Activated naive CD4-positive, alpha-beta T cell treated with anti-CD3 and anti-CD28 coated beads for 36 hours (primary cell): ENCODE measurements at places on chromosomes 5 and 9.
A peak's percentile ranks its signal among the peaks of the same experiment; 100 is the strongest.

DNA sequence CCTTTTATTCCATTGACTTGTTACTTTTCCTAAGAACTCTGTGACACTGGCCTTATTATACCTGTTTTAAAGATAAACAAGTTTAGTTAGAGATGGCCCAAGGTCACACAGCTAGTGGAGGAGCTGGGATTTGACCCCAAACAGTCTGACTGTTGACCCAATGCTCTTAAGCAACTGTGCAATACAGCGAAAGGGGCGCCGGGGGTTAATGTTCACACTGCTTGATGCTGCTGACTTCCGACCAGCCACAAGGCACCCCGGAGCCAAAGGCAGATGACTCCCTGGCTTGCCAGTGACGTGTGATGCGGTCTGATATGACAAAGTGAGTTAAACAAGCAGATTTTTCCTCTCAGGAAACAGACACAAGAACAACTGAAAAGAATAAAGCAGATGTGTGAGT is 23.9 kb downstream of the PIK3R1 start:
- no peaks in the 10 kb centered on the region for H3K36me3 ChIP-seq
- peaks cover 80% of the 10 kb centered on the region for H3K4me1 ChIP-seq
- no peaks in the 10 kb centered on the region for H3K27me3 ChIP-seq

- no peak for DNase-seq
- H3K4me3 ChIP-seq = no peak overlapping the region
Measured at GRCh38 chr5:35337340-35338156, 107.3 kb upstream of the PRLR start.

- DNase-seq = no peak
- no peak overlapping the region for H3K4me3 ChIP-seq
- H3K27ac ChIP-seq = no peak overlapping the region
- H3K36me3 ChIP-seq = no peaks in the 10 kb centered on the region
- H3K4me1 ChIP-seq = no peaks in the 10 kb centered on the region
Measured at GRCh38 chr9:126294331-126295081, 32.1 kb upstream of the MVB12B start.

- H3K4me3 ChIP-seq = no peak overlapping the region
- no peaks in the 10 kb centered on the region for H3K36me3 ChIP-seq
- DNase-seq = no peak
- no peaks in the 10 kb centered on the region for H3K4me1 ChIP-seq
Measured at GRCh38 chr9:121685795-121686377, 34.5 kb downstream of the DAB2IP start.

DNA sequence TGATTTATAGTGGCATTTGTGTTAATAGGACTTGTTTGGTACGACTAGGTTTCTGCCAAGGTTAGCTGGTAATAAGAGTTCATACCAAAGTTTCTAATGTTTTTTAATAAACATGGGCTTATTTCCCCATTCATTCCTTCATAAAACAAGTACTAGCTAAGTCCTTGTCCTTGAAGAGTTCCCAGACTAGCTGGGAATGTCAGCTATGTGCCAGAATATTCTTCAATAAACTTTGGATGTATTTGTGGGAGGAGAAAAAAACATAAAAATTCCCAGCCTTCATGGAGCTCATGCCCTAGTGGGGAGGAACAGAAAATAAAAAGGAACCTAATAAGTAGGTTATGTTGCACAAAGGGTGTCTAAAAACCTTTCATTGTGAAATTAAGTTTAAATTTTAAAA is 176.9 kb downstream of the DENND1A start:
- no peak overlapping the region for H3K27ac ChIP-seq
- no peak for DNase-seq
- H3K36me3 ChIP-seq = peaks cover 2% of the 10 kb centered on the region
- no peaks in the 10 kb centered on the region for H3K27me3 ChIP-seq

DNA sequence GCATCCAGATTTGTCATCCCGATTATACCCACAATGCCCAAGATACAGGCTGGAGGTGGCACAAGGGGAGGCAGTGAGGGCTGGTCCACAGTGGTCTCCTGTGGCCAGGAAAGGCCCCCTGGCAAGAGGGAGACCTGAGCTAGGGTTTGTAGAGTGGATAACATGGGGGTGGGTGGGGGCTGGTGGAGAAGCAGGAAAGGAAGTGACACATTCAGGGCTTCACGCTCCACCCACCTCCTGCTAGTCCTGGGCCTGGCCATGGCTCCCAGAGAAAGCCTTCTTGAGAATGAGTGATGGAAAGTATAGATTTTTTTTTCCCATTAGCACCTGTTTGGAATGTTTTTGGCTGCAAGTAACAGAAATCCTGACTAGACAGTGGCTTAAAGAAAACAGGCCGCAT is 81.3 kb downstream of the ANKRD33B start:
- peaks cover 3% of the 10 kb centered on the region for H3K36me3 ChIP-seq
- DNase-seq = peak; percentile 25
- peaks cover 11% of the 10 kb centered on the region for H3K27me3 ChIP-seq
- peaks cover 12% of the 10 kb centered on the region for H3K4me1 ChIP-seq

- no peak overlapping the region for H3K4me3 ChIP-seq
- H3K36me3 ChIP-seq = no peaks in the 10 kb centered on the region
- H3K27ac ChIP-seq = no peak overlapping the region
- DNase-seq = no peak
- no peaks in the 10 kb centered on the region for H3K4me1 ChIP-seq
Measured at GRCh38 chr9:27701016-27701415, 127.7 kb upstream of the C9orf72 start.

DNA sequence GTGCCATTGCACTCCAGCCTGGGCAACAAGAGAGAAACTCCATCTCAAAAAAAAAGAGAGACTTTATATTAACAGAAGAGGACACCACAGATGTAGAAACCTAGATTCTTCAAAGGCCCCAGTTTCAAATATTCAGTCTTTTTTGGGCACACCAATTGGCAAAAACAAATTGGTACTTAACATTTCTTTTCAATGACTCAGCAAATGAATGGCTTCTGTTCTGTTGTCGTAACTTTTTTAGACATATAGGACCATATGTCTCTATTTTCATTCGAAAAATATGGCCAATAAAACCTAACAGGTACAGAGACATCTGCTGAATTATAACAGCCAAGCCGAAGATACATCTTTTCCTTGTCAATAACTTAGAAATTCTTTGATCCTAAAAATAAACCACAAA is 212.8 kb downstream of the EBF1 start:
- H3K4me3 ChIP-seq = no peak overlapping the region
- no peak for DNase-seq
- H3K27me3 ChIP-seq = no peaks in the 10 kb centered on the region
- no peak overlapping the region for H3K27ac ChIP-seq

DNA sequence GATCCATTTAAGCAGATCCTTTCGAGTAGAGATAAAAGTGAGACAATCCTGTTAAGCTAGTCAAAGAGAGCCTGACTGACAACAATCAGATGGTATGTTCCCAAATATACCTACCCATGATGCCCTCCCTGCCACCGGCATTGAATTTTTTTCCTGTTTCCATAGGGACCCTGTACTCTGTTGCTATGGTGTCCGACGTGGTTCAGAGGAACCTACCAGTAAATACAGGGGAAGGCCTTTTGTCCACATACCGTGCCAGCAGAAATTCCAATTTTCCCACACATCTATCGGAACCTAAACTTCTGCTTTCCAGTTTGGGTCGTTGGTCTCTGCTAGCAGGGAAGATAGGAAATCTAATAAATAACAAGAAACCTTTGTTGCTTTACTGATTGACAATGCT is 64.7 kb downstream of the MEGF10 start:
- peaks cover 4% of the 10 kb centered on the region for H3K27me3 ChIP-seq
- H3K27ac ChIP-seq = no peak overlapping the region
- no peak for DNase-seq
- H3K4me1 ChIP-seq = no peaks in the 10 kb centered on the region

DNA sequence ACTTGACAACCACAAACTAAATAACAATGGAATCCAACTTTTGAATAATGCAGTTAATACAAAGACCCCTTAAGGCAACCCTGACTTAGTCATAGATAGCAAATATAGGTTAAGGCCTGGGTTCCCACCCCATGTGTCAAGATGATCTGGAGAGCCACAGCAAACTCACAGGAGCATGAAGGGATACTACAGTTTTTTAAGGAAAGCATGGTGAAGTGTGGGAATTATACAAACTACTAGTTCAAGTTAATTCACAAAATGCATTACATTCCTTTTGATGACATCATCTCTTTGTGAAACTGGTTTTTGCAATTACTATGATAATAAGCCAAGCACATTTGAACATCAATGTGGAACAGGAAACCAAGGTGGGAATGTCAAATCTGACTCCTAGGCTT is 50.6 kb downstream of the LHFPL2 start:
- H3K4me1 ChIP-seq = no peaks in the 10 kb centered on the region
- H3K4me3 ChIP-seq = no peak overlapping the region
- no peaks in the 10 kb centered on the region for H3K36me3 ChIP-seq
- peaks cover 2% of the 10 kb centered on the region for H3K27me3 ChIP-seq
- DNase-seq = no peak
